Brain microvascular endothelial cell (primary cell): ENCODE measurements at places on chromosomes 3 and 15.

DNA sequence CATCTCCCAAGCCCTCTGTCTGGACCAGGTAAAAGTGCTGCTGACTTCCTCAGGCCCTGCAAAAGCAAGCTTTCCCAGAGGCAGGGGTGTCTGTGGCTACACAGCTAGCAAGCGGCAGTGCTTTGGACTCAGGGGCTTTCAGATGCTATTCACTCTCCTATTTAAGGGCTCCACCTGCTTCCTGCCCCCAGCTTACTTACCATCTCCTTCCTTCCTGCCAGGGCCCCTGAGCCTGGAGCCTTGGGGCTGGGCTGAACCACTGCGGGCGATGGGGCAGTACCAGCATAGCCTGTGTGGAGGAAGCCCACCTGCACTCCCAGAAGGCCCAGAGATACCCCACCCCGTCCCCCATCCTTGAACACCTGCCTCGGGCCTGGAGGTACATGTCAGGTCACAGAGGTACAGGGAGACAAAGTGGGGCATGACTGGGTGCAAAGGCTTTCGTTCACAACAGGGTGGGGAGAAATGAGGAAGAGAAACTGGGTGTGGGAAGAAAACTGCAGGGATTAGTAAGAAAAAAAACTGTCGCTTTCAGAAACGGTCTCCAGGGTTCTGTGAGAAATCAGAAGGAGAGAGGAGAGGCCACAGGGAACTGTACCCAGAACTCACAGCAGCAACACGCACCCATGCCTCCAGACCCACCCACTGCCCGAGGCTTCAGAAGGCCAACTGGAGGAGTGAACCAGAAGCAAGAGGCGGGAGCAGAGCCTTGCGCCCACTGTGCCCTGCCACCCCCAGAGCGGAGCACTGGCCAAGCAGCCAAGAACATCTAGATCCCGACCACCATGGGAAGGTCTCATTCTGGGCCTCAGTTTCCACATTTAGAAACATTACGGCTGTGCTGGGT lies 49.5 kb downstream of the CCDC12 start:
- no peak for DNase-seq

- no peak for DNase-seq
Measured at GRCh38 chr3:195443391-195443989, 670 bp upstream of the ACAP2 start.

DNA sequence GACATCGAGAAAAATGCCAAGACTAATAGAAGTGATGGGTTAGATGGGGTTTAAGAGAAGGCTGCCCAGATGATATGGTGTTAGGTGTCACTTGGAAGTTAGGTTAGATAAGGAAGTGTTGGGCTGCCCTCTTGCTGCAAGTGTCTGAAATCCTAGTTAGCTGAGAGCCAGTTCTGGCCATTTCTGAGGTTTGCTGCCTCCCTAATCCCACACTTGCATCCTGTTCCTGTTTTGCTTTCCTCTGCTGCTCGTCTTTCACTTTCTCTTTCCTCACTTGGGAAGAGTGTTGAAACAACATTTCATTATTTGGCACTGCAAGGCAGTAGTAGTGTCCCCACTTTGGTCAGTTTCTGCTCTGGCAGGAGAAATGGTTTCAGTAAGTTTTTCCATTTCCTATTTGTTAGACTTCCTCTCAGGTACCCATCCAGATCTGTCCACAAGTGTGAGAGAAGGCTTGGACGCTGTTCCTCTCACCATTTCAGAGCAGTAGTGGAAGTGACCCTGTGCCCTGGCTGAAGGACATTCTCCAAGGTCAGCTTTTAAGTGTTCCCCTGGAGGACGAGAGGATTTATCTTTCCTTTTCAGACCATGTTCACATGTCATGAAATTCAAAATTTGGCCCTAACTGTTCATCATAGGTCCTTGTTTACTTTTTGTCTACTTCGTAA lies 93.3 kb downstream of the ADAMTSL3 start:
- DNase-seq, result peak; percentile 40

DNA sequence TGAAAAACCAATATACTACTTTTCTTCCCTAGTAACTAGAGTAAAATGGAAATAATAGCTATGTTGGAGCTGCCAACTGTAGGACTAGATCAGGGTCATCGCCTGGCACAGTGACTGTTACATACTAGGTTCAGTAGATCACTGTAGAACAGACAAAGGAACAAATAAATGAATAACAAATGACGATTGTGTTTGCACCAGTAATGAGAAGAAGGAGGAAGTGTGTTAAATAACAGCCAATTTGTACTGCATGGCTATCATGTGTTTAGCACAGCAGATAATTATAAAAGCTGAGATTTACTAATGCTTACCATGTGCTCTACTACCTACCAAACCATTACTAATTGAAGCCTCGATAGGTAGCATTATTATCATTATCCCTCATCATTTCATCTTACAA lies 85.3 kb upstream of the FXR1 start:
- DNase-seq, result no peak

DNA sequence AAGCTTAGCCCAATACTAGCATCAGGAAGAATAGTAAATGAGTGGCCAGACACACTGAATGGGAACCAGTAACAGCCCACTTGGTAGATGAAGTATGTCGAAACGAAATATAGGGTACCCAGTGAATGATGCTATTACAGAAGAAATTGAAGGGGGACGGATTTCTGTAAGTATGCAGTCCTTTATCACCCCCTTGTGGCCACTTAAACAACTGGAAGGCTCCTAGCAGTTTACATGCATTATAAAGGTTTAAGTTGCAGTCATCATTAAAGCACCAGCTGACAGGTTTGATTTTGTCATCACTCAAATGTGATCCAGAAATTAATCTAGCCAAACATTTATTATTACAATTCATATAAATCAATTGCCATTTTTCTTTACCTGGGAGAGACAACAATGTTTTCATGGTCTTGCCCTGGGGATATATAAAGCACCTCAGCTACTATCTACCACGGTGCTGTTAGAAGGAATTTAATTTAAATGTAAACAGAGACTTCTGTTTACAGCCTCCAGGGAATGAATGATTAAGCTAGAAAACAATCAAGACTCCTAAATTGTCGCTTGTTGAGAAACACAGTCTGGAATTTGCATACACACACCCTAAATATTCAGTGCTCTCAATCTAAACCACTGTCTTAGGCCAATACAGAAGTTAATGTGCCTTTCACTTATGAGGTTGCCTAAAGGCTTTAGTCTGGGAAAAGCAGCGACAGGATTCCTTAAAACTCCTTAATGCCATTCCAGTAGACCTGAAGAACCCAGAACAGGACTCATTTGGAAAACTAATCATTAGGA lies 7.8 kb downstream of the EIF1B start:
- DNase-seq, result peak; percentile 72

GRCh38 chr15:93190238-93190637 lies 101.2 kb upstream of the RGMA start:
- DNase-seq, result no peak

GRCh38 chr15:80744826-80745225 lies 34.3 kb upstream of the CEMIP start:
- DNase-seq, result no peak

GRCh38 chr3:135982922-135983581 lies 17.5 kb downstream of the PPP2R3A start:
- DNase-seq, result peak; percentile 48

- no peak for DNase-seq
Measured at GRCh38 chr15:56835718-56836171, 82.7 kb upstream of the TCF12 start.

- DNase-seq, result no peak
Measured at GRCh38 chr15:99967841-99968371, 234.7 kb upstream of the LYSMD4 start.

GRCh38 chr3:186929186-186929585 lies 1.1 kb upstream of the ST6GAL1 start:
- no peak for DNase-seq

DNA sequence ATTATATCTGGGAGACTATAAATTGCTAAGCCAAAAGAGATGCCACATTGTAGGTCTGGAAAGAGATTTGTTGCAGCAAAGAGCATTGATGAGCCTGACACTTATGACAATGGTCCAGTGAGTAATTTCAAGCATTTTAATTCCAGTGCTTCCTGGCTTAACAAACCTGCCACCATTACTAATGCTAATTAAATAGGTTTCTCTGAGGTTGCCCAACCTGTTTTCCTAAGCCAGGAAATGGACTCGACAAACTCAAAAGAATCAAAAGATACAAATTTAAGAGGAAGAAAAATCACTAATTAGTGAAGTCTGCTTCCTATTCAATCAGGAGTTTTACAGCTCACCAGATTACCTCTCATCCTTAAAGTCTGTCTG lies 36.7 kb upstream of the CTDSPL start:
- no peak for DNase-seq

- no peak for DNase-seq
Measured at GRCh38 chr3:178525251-178525650, 11.0 kb upstream of the KCNMB2 start.

DNA sequence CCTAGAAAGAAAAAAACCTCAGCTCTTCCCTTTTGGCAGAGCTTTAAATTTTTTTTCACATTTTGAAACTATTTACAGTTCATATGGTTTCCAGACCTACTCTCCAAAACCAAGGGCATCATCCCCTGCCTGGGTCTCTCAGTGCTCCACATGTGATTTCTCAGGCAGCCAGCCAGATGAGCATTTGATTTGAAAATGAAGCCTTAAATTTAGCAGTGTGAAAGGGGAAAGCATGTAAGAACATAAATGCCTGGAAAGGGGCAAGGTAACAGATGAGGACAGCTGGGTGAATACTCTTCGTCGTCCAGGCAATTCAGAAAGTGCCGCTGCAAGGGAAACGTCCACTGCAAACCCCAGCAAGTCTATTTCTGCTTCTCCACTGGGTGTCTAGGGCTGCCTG lies 94.8 kb downstream of the ATP8B4 start:
- no peak for DNase-seq

DNA sequence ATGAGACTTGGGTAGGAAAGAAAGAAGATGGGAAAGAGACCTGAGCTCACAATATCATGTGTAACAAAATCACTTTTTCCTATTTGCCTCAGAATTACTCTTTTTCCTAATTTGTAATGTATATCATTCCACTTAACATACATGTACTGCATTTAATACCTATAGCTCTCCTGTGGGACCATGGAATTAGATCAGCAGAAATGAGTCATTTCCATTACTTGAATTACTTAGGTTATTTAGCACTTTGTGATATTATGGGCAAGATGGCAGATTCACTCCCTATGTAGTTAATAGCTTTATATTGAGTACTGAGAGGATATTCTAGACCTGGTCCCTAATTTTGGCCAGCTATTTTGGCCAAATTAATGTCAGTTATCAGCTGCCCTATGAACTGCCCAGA lies 70.5 kb downstream of the ZNF609 start:
- DNase-seq, result no peak

DNA sequence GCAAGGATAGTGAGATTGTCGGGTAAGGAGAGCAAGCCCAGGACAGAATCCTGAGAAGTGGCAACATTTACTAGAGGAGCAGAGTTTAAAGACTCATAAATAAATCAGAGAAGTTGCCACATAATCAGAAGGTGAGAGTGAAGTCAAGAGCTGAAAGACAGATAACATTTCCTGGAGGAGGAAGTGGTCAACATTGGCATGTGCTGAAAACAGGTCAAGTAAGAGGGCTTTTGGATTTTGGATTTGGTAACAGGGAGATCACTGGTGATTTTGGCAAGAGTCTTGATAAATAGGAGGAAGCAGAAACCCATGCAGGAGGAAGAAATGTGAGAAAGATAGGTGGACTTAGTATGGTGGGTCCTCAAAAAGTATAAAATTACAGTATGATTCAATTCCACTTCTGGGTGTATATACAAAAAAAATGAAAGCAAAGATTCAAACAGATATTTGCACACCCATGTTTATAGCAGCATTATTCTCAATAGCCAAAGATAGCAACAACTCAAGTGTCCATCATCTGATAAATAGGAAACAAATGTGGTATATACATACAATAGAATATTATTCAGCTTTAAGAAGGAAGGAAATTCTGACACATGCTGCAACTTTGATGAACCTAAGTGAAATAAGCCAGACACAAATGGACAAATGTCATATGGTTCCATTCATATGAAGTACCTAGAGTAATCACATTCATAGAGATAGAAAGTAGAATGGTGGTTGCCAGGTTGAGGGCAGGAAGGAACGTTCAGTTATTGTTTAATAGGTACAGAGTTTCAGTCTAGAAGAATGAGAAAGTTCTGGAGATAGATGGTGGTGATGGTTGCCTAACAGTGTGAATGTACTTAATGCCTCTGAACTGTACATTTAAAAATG lies 27.3 kb upstream of the MBNL1 start:
- no peak for DNase-seq

- DNase-seq, result no peak
Measured at GRCh38 chr3:1578124-1578806, 485.4 kb downstream of the CNTN6 start.

- DNase-seq, result no peak
Measured at GRCh38 chr15:70669966-70670658, 93.2 kb downstream of the UACA start.

GRCh38 chr15:73869216-73869995 lies 4.0 kb upstream of the TBC1D21 start:
- no peak for DNase-seq

DNA sequence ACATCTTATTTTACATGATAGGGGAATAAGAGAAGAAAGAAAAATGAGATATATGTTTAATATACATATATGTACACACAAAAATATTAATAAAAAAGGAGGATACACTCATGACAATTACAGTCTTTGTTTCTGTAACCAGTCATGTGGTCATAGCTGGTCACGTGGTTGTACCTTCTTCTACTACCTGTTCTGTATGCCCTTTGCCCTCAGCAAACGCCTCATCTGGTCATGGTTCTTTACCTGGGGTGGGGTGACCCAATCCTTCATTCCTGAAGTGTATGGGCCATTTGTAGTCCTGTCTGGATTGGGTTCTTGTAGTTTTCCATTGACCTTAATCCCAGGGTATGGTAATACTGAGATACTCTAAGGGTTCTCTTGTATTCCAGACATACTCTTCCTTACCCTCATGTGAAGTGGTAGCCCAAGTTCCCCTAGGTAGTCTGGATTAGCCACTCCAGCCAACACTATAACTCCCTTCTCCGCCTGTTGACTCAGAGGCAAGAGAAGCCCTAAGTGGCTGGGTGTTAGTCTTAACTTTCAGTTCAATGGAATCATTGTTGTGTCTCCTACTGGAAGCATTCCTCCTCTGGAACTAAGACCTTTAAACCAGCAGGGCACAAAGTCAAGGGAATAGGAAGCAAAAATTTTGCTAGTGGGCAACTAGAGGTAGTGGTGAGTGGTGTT lies 47.3 kb upstream of the FAM3D start:
- no peak for DNase-seq

DNA sequence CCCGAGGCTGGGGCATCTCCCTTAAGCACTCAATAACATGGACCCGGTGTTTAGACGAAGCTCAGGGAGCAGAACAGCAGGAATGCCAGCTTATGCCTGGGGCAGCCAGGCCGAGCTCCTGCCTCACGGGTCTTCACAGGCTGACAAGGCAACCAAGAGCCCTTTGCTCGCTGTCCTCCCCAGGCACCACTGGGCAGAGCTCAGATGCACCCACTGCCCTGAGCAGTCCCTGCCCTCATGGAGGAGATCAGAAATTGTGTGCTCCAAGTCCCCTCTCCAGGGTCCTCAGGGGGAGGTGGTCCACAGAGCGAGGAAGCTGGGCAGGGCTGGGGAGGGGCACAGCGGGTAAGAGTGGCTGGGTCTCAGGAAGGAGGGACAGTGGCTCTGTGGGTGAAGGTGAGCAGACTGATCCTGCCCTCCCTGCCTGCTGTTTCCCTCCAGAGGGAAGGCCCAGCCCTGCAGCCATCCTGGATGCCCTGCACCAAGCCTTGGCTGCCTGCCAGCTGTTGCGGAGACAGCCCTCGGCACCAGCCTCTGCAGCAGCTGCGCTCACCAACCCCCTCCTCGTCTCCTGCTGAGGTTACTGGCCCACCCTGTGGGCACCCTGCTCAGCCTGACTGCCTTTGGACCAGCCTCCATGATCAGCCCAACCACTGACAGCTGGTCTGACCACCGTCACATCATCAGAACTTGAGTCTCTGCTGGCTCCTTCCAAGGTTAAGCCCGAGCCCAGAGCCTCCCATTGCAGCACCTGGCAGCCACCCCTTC lies 21.1 kb upstream of the GP9 start:
- DNase-seq, result no peak
